Renal cortical epithelial cell (primary cell): ENCODE measurements at places on chromosomes 11 and 22.

- DNase-seq: no peak
Observed at GRCh38 chr22:37126882-37127281, 17.4 kb upstream of the TMPRSS6 start.

DNA sequence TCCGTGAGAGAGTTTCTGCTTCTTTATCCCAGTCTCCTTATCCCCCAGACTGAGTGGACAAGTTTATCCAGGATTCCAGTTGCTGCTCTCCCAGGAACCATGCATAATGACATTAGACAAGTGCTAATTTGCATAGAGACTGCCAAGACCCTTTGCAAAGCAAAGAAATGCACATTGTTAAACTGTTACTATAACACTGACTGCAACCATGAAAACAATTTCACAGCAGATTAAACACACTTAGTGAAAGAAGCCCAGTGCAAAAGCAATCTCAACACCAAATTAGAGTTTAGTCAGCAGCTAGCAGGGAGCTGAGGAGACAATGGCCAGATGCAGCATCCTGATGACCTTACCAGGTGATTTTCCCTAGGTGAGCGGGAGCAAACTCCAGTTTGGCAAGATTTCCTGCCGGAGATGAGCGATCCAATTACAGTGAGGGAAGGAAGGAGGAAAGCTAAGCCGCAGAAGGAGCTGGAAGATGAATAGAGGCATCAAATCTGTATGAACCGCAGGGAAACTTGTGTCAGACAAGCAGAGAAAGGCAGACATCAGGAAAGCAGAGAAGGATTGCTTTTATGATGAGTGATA lies 273.8 kb upstream of the B3GAT1 start:
- DNase-seq: no peak

GRCh38 chr22:39449708-39450107 lies 7.1 kb upstream of the MGAT3 start:
- no peak for DNase-seq

GRCh38 chr22:23364389-23364788 lies 184.1 kb downstream of the BCR start:
- DNase-seq: no peak

DNA sequence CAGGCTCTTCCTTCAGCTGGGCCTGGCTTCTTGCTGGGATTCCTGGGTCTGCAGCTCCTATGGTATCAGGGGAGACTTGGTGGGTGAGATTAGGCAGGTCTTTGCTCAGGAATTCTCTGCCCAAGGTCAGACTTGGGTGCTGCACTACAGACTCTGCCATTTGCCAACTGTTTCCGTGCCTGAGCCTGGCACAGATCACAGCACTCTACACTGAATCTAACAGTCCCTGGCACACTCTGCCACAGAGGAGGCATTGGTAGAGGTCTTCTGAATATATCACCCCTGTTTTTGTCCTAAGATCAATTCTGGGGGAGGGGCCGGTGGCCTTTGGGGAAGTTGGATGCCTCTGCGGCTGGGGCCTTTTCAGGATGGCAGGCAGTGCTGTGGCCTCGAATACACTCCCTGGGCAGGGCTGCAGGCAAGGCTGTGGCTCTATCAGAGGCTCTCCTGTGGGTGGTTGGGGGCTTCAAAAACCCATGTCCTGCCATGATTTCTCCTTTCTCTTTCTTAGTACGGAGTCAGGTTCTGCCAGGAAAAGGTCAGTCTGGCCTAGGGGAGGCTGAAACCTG lies 115.0 kb upstream of the NARS2 start:
- no peak for DNase-seq

GRCh38 chr11:73393479-73394415 lies 17.5 kb downstream of the RELT start:
- peak; percentile 63 for DNase-seq

DNA sequence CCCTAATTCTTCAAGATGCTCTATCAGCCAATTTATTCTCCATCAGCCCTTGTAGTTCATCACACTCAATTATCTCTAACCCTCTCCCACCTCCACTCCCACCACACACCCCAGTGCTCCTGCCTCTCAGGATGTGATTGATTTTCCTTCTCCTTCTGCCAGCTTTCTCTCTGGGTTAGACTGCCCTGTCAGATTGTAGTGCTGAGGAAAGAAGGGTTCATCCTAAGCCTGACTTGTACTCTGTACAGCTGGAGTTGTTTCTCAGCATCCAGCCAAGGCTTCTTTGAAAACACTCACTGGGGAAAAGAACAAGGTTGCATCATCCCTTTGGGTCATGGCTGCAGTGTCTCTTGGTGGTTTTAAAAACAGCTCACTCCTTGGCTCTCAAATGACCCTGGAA lies 61.2 kb downstream of the CECR2 start:
- peak; percentile 51 for DNase-seq

DNA sequence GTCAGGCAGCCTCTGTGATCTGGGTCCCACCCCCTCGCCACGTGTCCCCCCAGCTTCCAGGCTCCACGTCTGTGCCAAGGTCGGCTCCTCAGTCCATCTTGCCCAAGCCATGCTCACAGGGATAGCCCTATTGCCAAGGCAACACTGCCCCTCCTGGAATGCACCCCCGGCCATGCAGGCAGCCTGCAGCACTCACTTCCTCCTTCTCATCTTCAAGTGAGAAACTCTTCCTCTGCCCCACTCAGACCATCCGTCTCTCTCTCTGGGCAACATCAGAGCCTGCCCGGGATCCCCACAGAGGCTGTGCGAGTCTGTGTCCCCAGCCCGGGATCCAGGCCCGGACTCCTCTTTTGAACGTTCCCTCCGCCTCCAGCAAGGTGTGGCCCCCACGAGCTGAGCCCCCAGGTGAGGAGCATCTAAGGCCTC lies 852.3 kb downstream of the BRD1 start:
- no peak for DNase-seq

GRCh38 chr11:9662273-9662672 lies 1.6 kb upstream of the SWAP70 start:
- DNase-seq: peak; percentile 81

DNA sequence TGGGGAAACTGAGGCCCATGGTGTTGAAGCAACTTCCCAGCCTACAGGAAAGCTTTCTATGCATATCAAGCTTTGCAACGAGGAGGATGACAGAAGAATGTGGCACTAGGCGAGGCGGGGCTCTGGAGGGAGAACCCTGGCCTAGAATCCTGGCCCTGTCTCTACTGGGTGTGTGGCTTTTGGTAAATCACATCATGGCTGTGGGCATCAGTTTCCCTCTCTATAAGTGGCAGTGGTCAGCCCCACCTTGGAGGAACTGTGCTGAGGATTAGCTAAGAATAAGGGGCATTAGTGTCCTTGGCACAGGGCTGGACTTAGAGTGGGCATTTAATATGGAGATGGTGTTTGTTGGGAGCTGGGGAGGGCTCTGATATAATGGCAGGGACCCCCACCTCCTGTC lies 122.6 kb upstream of the CRYBB3 start:
- DNase-seq: no peak

DNA sequence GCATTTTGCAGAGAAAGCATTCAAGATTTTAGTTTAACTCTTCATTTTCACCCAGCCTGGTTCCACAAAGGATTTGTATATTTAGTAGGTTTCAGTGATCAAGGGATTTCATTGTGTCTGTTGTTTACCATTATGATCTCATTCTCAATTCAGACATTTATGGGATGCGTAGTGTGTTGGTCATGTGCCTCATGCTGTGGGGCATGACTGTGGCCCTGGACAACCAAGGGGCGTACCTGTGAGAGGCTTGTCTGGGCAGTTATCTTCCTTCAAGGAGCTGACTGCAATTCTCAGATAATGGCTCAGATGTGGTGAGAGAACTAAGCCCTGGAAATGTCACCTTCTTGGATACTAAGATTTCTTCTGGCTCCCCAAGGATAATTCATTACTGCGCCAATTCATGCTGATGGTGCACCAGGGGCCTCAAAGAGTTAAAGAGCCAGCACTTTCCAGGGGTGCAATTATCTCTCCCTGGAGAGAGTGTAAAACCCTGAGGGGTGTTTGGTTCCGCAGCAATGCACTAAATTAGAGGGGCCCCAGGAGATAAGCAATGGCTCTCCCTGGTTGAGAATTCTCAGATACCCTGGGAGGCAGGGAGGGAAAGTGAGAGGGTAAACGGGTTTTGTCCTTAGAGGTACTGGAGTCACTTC lies 32.2 kb downstream of the SLC6A5 start:
- DNase-seq: no peak

- peak; percentile 95 for DNase-seq
Observed at GRCh38 chr11:74636630-74637184, 44.3 kb downstream of the POLD3 start.

DNA sequence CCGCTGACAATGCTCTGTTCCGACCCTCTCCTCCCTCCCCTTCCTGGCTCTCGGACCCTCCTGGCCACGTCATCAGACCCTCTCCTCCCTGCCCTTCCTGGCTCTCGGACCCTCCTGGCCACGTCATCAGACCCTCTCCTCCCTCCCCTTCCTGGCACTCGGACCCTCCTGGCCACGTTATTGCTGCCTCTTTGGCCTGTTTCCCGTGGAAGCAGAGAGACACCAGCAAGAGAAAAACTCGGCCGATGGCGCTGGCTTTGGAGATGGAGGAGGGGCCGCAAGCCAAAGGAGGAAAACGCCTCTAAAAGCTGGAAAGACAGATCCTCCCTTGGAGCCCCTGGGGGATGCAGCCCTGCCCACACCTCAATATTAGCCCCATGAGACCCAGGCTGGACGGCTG lies 463.3 kb downstream of the BRD1 start:
- DNase-seq: no peak

DNA sequence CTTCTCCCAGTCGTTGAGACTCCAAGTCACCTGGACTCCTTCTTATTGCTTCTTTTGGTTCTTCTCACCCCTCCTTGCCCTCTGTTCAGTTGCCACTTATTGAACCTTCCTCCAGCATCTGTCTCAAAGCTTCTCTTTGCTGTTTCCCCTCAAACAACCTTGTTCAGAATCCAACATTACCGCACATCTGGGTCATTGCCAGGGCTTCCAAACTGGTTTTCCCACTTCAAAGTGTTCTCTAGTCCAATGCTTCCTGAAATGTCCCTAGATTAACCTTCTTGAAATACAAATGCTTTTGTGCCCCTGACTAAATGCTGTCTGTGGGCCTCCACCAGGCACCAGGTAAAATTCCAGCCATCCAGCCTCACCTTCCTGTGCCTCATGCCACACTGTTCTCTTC lies 100.8 kb upstream of the TTC12 start:
- DNase-seq: no peak

- no peak for DNase-seq
Observed at GRCh38 chr22:40199223-40199622, 21.5 kb downstream of the TNRC6B start.

GRCh38 chr11:14309425-14310192 lies 49.4 kb downstream of the RRAS2 start:
- DNase-seq: peak; percentile 65

DNA sequence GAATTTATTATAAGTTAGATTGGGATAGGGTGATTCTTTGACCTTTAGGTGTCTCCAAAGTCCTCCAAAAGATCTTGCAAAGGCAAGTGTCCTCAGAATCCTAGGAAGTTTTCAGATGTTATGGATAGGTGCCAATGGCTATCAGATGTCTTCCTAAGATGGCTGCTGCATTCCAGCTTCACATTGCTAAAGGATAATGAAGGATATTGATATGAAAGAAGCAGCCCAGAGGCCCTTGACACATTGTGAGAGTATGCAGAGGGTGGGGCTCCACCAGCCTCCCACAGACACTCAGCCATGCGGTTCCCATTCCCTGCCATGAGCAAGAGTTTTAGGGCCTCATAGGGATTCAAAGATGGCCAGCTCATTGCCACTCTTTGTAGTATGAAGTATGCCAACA lies 22.3 kb upstream of the GLYATL2 start:
- no peak for DNase-seq

DNA sequence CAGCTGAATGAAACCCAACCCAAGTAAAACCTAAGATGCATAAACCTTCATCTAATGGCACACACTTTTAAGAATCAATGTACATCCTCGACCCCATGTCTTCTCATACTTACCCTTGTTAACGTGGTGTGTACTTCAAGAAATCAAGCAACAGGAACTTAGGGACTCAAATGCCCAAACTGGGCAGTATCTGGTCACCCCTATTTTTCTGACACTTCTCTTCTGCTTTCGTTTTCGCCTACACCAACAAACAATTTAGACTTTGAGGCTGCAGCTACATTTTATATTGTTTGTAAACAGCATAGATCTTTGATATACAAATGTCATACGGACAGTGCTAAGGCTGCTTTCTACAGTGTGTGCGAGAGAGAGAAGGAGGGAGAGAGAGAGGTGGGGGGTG lies 1044.0 kb downstream of the NTM start:
- no peak for DNase-seq

- DNase-seq: no peak
Observed at GRCh38 chr11:67264877-67265632, 1.2 kb upstream of the GRK2 start.

DNA sequence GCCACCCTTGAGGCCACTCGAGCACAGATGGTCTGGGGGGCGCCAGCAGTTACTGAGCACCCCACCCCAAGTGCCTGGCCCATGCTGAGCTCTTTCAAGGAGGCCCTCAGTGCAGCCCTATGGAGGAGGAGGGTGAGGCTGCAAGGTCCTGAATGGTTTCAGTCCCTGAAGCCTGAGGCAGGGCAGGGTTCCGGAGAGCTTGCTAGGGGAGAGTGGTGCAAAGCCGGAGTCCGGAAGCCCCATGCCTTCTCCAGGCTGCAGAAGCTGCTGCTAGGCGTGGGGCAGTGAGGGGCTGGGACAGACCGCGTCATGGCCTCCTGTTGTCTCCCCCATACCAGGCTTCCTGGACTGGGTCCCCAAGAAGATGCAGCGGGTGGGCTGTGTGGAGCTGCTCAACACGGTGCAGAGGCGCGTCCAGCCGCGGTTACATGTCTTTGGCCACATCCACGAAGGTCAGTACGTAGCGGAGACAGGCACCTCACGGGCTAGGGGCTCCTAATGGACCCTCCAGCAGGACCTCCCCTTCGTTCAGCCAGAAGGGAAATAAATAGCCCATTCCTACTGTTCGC lies 90.6 kb downstream of the MPPED1 start:
- no peak for DNase-seq

DNA sequence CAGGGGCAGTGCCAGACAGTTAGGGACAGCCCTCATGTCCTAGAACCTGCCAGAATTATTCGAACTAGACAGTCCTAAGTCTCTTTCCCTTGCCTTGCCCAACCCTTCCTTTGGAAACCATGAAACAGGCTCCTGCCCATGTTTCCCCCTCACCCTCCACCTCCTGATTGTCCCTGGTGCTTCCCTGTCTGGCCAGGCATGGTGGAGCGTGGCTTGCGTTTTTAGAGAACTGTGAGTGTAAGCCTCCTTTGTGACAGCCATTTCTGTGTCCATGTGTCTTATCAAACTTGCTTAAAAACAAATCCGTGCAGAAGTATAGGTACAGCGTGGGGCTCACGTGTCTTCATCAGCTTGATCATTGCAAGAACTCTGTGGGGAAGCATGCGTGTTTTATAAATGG lies 54.9 kb downstream of the MPPED1 start:
- no peak for DNase-seq

DNA sequence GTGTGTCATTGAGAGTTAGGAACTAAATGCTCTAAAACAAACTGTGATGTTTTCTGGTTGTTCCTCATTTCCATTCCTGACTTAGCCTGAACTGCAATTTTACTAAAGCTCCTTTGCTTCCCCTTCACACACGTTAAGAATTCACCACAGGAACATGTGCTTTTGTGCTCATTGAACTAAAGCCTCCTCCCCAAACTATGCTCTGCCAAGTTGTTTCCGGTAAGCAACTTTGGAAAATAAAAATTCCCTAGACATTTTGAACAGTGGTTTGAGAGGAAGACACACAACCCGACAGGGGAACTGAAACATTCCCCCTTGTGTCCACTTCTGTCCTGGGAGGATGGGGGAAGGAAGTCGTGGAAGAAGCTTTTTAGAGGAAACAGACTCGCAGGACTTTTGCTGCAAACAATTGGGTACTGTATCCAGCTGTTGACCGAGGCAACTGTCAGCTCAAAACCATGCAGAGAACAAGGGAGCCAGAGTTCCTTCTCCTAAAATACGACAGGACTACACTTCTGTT lies 66.9 kb downstream of the GAB2 start:
- peak; percentile 78 for DNase-seq

- DNase-seq: no peak
Observed at GRCh38 chr11:64665411-64665821, 57.6 kb downstream of the NRXN2 start.
